NB4 (cell line): ENCODE measurements at places on chromosomes 5 and 9.

DNA sequence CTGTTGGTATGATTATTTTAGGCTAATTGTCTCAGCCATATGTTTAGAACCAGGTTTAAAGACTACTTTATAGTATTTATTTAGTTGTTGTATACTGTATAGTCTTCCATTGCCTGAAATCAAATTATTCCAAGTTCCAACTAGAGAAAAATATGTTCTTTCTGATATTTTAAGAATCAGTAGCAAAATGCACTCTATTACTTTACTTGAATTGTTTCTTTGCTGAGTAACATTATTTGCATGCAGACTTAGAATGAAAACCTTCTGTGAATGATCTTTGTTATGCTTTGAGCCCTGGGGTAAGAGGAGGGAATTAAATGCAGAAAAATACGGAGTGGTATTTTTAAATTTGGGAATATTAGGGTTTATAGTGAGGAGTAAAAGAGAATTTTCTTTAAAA, 47.9 kb downstream of the MEGF10 start:
- DNase-seq = no peak

DNA sequence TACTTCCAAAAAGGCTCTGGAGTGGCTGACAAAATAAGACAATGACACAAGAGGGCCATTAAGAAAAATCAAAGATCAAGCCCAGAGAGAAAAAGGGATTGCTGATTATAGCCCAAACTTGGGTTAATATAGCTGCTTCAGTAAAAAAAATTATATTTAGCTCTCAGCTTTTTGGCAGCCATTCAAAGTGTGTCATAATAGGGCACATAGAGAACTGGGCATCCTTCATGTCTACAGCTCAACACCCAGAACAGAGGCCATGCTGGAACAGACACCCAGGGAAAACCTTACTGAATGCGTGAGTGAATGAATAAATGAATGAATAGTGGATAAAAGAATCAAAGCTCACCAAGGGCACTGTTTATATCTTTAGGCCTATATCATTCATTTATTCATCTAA, 110.1 kb downstream of the SLIT3 start:
- no peak for DNase-seq

GRCh38 chr5:87125766-87126165, 141.9 kb upstream of the RASA1 start:
- no peak for DNase-seq

DNA sequence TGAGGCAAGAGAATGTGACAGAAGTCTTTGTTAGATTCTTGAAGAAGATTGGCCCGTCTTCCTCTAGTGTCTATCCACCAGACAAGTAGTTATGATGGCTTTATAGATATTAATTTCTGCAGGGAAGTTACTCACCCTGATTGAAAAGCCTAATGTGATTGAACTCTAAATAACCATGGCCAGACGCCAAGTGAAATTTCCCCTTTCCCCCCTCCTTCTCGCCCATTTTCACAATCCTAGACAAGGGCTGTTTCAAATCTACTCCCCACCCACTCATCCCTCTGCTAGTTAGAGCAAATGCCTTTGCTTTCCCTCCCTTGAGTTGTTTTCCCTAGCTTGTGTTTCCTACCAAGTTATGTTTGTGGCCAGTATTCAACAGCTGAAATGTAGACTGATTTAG, 182.5 kb downstream of the TMEM167A start:
- DNase-seq = no peak

- no peak for DNase-seq
Observed at GRCh38 chr9:88164850-88165249, 26.6 kb upstream of the SPATA31C2 start.

DNA sequence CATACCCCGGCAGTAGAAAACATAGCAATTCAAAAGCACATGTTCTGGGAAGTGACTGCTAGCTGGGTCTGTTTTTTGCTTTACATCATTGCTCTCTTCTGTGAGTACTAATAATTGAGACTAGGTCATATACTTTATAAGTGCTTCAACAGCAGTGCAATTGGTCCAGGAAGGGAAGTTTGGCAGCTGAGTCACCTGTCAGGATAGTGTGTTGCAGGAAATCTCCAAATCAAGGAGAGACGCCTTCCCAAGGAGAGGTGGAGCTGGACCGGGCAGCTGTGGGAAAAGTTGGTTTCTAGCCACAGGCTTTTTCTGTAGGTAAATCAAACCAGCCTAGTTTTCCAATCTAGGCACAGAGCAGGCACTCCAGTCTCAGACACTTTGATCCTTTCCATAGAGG, 330.1 kb downstream of the ENC1 start:
- no peak for DNase-seq

GRCh38 chr9:134785325-134786108, 95.1 kb upstream of the FCN2 start:
- no peak for DNase-seq
